ENCODE measurements at places on chromosomes 12 and 14.

GRCh38 chr14:58238252-58239243, 6.1 kb upstream of the PSMA3 start:
- no peak for DNase-seq

DNA sequence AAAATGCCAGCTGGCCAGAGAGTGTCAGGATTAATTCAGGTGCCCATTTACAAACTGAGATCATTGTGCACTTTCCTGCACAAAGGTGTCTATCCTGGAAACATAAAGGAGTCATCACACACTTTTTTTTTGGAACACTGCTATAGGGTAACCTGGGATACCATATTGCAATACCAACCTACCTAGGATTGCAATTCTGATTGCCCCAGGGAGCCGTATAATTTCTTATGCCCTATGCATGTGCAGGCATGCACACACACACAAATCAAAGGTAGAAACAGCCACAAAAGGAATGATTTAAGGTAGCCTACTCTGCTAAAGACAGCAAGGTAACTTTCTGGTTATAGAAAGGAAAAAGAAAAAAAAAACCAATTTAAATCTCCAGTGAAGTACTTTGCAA, 285.3 kb upstream of the KITLG start:
- DNase-seq = no peak

GRCh38 chr14:28243600-28243999, 523.0 kb upstream of the FOXG1 start:
- no peak for DNase-seq

GRCh38 chr12:45051572-45052125, 750 bp upstream of the DBX2 start:
- no peak for DNase-seq

- DNase-seq = no peak
These were observed 192.3 kb downstream of the MON2 start for GRCh38 chr12:62658910-62659309.

Measured in LNCaP clone FGC (cell line).